ENCODE measurements at places on chromosomes 4 and X.

- no peak for DNase-seq
Measured at GRCh38 chrX:152658302-152658701, 20.6 kb downstream of the GABRQ start.

DNA sequence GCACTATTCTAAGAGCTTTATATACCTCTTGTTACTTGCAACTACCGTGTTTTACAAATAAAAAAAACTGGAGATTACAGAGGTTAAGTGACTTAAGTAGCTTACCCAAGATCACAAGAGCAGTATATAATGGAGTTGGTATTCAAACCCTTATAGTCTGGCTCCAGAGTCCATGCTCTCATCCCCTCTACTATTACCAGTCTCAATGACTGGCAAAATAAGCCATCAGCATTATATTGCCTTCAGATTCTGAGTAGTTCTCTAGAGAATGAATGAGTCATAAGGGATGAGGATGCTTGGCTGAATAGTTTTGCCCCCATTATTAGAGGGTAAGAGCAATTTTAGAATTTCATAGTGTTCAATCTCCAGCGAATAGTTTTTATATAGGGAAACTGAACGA, 170.1 kb upstream of the ATOH1 start:
- DNase-seq, result no peak

GRCh38 chrX:131262738-131263679, 26.1 kb downstream of the IGSF1 start:
- DNase-seq, result no peak

- no peak for DNase-seq
Measured at GRCh38 chr4:165803005-165803404, 70.0 kb upstream of the TLL1 start.

GRCh38 chrX:2351321-2351720, 149.5 kb downstream of the DHRSX start:
- no peak for DNase-seq

GRCh38 chr4:161256716-161257115, 907.1 kb downstream of the FSTL5 start:
- DNase-seq, result no peak

DNA sequence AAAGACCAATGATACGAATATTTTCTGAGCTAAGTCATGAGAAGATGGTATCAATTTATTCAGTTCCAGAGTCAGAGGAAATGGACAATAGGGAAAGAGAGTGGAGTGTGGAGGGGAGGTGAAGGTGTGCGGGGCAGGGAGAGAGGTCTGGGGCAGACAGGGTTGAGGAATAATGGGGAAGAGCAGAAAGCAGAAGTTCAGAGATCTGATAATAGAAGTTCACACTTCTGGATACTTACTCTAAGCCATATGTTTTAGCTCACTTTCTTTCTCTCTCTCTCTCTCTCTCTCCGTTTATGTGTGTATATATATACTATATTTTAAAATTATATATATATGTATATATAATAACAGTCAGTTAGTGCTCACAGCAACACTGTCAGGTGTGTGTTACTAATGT, 40.4 kb downstream of the FOXR2 start:
- no peak for DNase-seq

- no peak for DNase-seq
Measured at GRCh38 chr4:130073145-130073790, 977.3 kb downstream of the C4orf33 start.

DNA sequence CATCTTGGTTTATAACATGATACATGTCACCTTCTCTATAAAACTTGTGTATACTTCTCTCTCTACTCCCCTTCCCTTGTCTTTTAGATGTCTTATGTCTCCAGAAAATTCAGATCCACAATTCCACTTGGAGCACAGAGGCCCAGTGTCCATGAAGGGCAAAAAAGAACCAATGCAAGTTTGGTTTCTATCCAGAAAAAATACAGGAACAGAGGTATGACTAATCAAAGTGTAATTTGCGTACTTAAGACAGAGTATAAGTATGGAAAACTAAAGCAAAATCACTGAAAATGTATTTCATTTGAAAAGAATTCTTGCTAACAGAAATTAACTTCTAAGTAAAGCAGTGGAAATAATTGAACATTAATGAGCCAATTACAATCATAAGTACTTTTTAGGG, 46.2 kb downstream of the GUCY1B1 start:
- DNase-seq, result no peak

DNA sequence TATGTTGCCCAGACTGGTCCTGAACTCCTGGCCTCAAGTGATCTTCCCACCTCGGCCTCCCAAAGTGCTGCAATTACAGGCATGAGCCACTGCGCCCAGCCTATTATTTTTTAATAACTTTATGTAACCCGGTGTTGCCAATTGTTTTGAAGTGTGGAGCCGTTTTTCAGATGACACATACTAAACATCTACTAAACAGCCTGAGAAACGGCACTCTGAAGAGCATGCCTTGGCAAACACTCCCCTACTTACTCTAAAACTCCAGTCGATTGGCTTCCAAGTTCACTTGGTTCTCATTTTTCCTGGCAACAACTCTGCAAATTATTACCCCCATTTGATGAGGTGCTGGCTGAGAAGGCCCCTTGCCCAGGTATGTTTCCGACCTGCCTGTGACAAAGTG, 131.1 kb downstream of the GPR143 start:
- DNase-seq, result no peak

GRCh38 chrX:150548251-150548650, 20.2 kb upstream of the MTM1 start:
- DNase-seq, result no peak

Measured in CD4-positive, alpha-beta T cell treated with Interleukin-4 for 1 hour (primary cell).